ENCODE measurements at places on chromosomes 5 and 9. TPM values are rescaled to one million over a fixed set of nuclear protein-coding genes. Genes with fewer than 3 reads are reported as not detected.

OR1Q1 gene
- not detected for total RNA-seq

PCDHGA12 gene
- total RNA-seq, result not detected

DRD1 gene
- total RNA-seq, result 0.15 TPM

SLC2A6 gene
- 20.2 TPM for total RNA-seq

IL3 gene
- not detected for total RNA-seq

CCIN gene
- not detected for total RNA-seq

SIL1 gene
- total RNA-seq, result 25.0 TPM

ABCA1 gene
- total RNA-seq, result 4.1 TPM

CDKN2B-AS1 gene
- total RNA-seq, result not detected

CCL27 gene
- total RNA-seq, result not detected

NKD2 gene
- total RNA-seq, result 19.9 TPM

MOB3B gene
- total RNA-seq, result 8.6 TPM

HINT2 gene
- 87.1 TPM for total RNA-seq

Data from A549 treated with GW870086 at 1 μM for 4 hours (cell line).